T-helper 17 cell (primary cell): ENCODE measurements at places on chromosomes 5 and 9. TPM values are rescaled to one million over a fixed set of nuclear protein-coding genes. Genes with fewer than 3 reads are reported as not detected.

DNA sequence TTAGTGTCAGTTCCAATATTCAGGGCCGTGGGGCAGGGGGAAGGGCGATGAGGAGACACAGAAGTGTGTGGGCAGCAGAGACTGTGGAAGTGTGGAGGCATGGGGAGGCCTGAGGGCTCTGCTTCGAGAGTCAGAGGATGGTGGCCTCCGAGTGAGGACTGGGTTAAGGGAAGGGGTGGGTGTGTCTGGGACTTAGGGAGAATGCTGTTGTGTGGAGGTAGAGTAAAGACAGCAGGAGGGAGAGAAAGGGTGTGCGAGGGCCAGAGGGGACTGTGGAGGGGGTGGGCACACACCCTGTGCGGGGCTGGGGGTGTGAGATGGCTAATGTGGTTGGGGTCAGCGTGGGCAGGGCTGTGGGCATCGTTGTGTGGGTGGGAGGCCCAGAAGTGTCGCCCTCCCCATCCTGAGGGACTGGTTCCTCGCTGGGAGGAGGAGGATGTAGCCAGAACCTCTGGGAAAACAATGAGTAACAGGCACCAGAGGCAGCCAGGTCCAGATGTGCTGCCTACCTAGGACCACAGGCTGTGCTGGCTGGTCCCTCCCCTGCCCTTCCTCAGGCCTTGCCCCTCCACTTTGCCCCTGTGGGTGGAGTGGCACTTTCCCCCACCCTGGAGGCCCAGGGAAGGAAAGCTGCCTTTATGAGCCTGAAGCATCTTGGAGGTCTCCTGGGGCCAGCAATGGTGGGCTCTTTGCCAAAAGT is 4.2 kb downstream of the USP20 start:
- H3K36me3 ChIP-seq, result peaks cover 2% of the 10 kb centered on the region
- H3K27ac ChIP-seq, result peak overlapping the region; percentile 96
- no peaks in the 10 kb centered on the region for H3K27me3 ChIP-seq
- peaks cover 44% of the 10 kb centered on the region for H3K4me1 ChIP-seq

DNA sequence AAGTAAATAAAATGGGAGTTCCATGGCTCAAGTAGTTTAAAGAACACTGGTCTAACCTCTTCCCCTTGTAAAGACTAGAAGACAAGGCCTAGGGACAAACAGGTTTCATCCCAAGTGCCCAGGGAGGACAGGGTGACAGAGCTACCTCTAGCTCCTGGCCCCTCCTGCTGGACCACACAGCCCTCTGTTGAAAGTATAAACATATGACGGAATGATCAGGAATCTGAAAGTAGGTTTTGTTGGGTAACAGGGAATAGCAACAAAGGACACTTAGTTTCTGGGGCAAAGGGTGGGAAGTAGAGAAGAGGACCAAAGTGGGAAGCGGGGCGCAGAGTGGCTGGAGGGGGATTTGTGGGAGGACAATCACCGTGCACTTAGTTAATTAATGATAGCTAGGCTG is 67.0 kb upstream of the DAB2IP start:
- no peak for DNase-seq
- H3K36me3 ChIP-seq, result no peaks in the 10 kb centered on the region
- no peak overlapping the region for H3K27ac ChIP-seq
- H3K4me1 ChIP-seq, result peaks cover 4% of the 10 kb centered on the region

- H3K36me3 ChIP-seq, result no peaks in the 10 kb centered on the region
- H3K27ac ChIP-seq, result no peak overlapping the region
- H3K4me1 ChIP-seq, result no peaks in the 10 kb centered on the region
- H3K27me3 ChIP-seq, result peaks cover 62% of the 10 kb centered on the region
- DNase-seq, result no peak
These were observed 450.0 kb downstream of the GADD45G start for GRCh38 chr9:90054810-90055209.

Gene IL13
- 0.20 TPM for total RNA-seq

GRCh38 chr9:90830977-90831376 is 29.4 kb downstream of the SYK start:
- H3K4me1 ChIP-seq, result peaks cover 2% of the 10 kb centered on the region
- H3K4me3 ChIP-seq, result no peak overlapping the region
- H3K27me3 ChIP-seq, result peaks cover 64% of the 10 kb centered on the region
- DNase-seq, result no peak

Gene TERT
- 0.10 TPM for total RNA-seq

DNA sequence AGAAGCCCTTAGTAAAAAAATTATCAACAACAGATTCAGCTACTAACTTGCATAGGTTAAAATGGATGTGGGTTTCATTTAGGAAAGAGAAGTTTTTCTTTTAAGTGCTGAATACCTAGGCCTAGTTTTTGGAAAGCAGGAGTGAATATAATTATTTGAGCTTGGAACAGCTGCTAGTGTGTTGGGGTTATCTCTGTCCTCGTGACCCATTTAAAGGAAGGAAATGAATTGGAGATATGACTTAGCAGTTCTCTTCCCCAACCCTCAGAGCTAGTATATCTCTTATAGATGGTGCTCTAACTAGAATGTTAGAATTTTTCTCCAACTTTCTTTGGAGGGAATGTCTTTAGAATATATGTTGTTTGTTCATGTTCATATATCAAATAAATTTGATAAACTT is 38.6 kb downstream of the ZNF366 start:
- DNase-seq, result no peak
- no peak overlapping the region for H3K27ac ChIP-seq
- no peak overlapping the region for H3K4me3 ChIP-seq
- peaks cover 2% of the 10 kb centered on the region for H3K4me1 ChIP-seq
- H3K27me3 ChIP-seq, result peaks cover 54% of the 10 kb centered on the region

Gene FSTL4
- total RNA-seq, result 0.26 TPM

GRCh38 chr5:172641359-172642050 is 442 bp downstream of the NEURL1B start:
- H3K4me1 ChIP-seq, result peaks cover 8% of the 10 kb centered on the region
- H3K27me3 ChIP-seq, result peaks cover 59% of the 10 kb centered on the region
- H3K4me3 ChIP-seq, result peak overlapping the region; percentile 68
- no peak for DNase-seq
- no peak overlapping the region for H3K27ac ChIP-seq

DNA sequence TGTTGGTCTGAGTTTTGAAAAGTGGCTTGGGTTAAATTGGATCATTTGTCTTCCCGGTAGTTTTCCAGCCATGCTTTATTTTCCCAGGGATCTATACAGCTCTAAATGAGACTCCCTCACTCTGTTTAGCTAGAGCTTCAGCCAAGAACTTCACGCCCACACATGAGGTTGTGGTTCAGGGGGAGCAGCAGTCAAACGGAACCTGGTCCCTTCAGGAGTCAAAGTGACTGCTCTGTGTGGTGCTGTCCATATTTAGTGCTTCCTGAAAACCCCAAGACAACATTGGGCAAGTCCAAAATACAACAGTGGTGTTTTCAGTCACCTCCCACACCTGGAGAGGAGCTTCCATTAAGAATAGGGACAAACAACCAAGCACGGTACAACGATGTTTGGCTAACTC is 90.5 kb downstream of the ANKH start:
- peaks cover 30% of the 10 kb centered on the region for H3K4me1 ChIP-seq
- H3K36me3 ChIP-seq, result no peaks in the 10 kb centered on the region
- H3K4me3 ChIP-seq, result no peak overlapping the region
- DNase-seq, result no peak
- H3K27ac ChIP-seq, result no peak overlapping the region

DNA sequence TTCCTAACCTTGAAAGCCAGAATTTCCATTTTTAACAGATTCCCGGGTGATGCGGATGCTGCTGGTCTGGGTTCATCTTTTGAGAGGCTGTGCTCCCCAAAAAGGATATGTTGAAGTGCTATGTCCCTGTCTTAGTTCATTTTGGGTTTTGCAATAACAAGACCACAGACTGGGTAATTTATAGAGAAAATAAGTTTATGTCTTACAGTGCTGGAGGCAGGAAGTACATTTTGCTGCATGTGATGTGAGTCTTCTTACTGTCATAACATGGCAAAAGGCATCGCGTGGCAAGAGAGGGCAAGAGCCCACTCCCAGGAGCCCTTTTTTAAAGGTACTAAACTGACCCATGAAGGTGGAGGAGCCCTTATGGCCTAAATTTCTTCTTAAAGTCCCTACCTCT is 114.1 kb downstream of the DAPK1 start:
- no peaks in the 10 kb centered on the region for H3K4me1 ChIP-seq
- H3K36me3 ChIP-seq, result peaks cover under 1% of the 10 kb centered on the region
- DNase-seq, result no peak
- H3K27me3 ChIP-seq, result peaks cover 57% of the 10 kb centered on the region
- H3K27ac ChIP-seq, result no peak overlapping the region

- H3K27me3 ChIP-seq, result no peaks in the 10 kb centered on the region
- no peaks in the 10 kb centered on the region for H3K36me3 ChIP-seq
- peaks cover 5% of the 10 kb centered on the region for H3K4me1 ChIP-seq
These were observed 22.3 kb downstream of the NCS1 start for GRCh38 chr9:130194378-130194932.

Gene NEUROG1
- total RNA-seq, result not detected

GRCh38 chr9:33024126-33024965 is 727 bp upstream of the DNAJA1 start:
- H3K4me1 ChIP-seq, result peaks cover 42% of the 10 kb centered on the region
- H3K36me3 ChIP-seq, result peaks cover 11% of the 10 kb centered on the region
- no peaks in the 10 kb centered on the region for H3K27me3 ChIP-seq
- H3K27ac ChIP-seq, result peak overlapping the region; percentile 96
- no peak for DNase-seq

Gene PRR16
- not detected for total RNA-seq
